ENCODE measurements at places on chromosomes 5 and 9. TPM values are rescaled to one million over a fixed set of nuclear protein-coding genes. Genes with fewer than 3 reads are reported as not detected.

Gene CCDC187
- 0.73 TPM for total RNA-seq

Gene DCAF12
- total RNA-seq = 20.8 TPM

DNA sequence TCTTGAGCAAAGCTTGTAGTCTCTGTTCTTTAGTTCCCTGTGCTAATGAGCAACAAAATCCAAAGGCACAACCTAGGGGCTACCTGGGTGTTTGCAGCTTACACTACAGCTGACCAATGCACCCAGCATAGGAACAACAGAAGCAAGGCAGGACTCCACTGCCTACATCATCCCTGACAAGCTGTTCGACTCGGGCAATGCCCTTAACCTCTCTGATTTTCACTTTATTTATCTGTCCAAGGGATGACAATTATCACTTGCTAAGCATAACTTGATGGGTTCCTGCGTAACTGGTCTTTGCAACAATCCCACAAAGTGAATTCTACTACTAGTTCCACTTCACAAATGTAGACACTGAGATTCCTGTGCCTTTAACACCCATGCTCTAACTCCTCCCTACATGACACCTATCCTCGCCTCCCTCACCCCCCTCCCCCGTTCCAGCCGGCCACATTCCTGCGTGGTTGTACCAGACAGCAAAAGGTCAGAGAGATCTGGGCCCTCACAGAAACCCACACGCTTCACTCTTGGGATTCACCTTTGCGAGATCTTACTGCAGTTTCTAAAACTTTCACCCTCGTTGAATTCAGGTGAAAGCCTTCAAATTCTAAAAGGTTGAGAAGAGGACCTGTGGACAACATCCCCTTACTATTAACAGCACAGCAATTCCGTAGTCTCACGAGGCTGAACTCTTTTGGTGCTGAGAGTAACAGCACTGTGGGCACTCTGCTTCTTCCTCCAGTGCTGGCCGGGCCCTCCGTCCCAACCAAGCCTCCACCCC is 995 bp downstream of the IPPK start:
- DNase-seq = peak; percentile 28

DNA sequence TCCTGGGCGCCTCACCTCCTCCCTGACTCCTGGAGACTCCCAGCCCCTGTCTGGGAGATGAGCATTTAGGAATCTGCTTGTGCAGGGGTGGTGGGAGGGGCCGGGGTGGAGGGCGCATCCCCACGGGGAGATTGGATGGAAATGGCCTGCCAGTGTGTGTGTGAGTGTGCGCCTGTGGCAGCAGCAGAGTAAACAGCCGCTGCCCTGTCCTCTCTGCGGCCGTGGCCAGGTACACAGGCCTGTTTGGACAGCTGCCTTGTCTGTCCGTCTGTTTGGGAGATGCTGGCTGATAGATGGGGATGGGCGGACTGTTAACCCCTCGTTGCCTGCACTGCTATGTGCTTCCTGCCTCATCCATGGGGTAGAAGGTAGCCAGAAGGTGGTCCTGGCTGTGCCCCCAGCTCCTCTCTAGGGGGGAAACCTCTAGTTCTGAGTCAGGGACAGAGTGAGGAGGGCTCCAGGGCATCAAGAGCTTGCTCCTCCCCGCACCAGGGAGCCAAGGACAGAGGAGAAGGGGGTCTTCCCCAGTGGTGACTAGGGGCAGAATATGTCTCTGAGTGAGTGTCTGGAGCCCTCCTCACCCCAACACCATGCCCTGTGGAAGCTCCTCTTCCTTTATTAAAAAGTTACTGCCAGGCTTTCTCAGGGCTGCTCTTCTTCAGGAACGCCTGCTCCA is 60.1 kb downstream of the LMX1B start:
- DNase-seq = no peak

DNA sequence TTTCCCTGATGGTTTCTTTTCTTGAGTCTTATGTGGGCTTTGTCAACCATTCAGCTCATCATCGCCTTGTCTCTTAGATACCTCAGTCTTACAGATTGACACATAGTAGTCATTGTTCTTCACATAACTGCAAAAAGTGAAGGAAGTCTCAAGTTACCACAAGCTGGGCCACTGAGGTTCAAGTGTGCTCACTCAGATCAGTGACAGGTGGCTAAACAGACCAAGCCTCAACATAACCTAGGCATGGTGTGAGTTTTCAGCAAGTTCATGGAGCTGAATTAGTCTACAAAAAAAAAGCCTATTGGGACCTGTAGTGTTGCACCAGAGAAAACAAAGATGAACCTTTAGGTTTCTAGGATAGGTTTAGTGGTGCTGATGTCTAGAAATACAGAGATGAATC is 58.2 kb downstream of the RFK start:
- DNase-seq = no peak

DNA sequence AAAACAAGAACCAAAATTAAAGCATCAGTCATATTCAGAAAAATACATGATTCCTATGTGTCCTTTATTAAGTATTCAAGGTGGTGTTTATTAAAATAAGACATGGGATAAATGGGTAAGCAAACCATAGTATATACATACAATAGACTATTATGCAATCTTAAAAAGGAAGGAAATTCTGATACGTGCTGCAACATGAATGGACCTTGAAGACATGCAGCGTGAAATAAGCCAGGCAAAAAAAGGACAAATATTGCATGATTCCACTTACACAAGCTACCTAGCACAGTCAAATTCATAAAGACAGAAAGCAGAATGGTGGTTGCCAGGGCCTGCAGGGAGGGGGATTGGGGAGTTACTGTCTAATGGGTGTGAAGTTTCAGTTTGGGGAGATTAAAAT is 127.7 kb downstream of the DMAC1 start:
- no peak for DNase-seq

Gene ANKRD20A1
- 3.0 TPM for total RNA-seq

Gene SPINK7
- not detected for total RNA-seq

DNA sequence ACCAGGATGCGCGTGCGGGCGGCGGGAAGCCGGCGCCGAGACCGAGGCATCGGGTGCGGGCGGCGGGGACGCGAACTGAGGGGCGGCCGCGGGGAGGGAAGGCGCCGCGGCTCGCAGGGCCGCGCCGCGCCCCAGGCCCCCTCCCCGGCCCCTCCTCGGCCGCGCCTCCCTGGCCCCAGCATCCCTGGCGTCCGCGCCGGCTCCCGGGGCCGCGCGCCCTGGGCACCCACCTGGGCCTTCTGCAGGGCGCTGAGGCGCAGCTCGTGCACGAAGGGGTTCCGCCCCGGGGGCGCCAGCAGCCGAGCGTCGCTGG is 324 bp downstream of the LPCAT1 start:
- DNase-seq = no peak

DNA sequence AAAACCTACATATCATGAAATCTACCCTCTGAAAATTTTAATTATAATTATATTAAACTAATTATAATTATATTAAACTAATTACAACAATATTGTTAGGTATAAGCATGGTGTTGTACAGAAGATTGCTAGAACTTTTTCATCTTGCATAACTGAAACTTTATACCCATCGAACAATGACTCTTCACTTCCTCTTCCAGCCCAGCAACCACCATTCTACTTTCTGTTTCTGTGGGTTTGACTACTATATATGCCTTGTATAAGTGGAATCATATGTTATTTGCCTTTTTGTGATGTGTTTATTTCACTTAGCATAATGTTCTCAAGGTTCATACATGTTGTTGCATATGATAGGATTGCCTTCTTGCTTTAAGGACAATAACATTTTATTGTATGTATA is 274.2 kb upstream of the CCNH start:
- no peak for DNase-seq
